ENCODE measurements at places on chromosomes 11 and 22.

GRCh38 chr11:102989379-102990047 is 34.0 kb upstream of the MMP13 start:
- DNase-seq: no peak

GRCh38 chr11:103601225-103601846 is 435.1 kb upstream of the DDI1 start:
- DNase-seq: peak; percentile 17

GRCh38 chr11:76445121-76446084 is 585 bp downstream of the EMSY start:
- DNase-seq: peak; percentile 32

GRCh38 chr11:858053-858761 is 15.6 kb downstream of the TSPAN4 start:
- no peak for DNase-seq

GRCh38 chr11:103878646-103879045 is 157.8 kb upstream of the DDI1 start:
- no peak for DNase-seq

- DNase-seq: no peak
Observed at GRCh38 chr22:29633514-29634312, 30.3 kb downstream of the NF2 start.

GRCh38 chr11:124884869-124885479 is 12.7 kb downstream of the ROBO4 start:
- no peak for DNase-seq

DNA sequence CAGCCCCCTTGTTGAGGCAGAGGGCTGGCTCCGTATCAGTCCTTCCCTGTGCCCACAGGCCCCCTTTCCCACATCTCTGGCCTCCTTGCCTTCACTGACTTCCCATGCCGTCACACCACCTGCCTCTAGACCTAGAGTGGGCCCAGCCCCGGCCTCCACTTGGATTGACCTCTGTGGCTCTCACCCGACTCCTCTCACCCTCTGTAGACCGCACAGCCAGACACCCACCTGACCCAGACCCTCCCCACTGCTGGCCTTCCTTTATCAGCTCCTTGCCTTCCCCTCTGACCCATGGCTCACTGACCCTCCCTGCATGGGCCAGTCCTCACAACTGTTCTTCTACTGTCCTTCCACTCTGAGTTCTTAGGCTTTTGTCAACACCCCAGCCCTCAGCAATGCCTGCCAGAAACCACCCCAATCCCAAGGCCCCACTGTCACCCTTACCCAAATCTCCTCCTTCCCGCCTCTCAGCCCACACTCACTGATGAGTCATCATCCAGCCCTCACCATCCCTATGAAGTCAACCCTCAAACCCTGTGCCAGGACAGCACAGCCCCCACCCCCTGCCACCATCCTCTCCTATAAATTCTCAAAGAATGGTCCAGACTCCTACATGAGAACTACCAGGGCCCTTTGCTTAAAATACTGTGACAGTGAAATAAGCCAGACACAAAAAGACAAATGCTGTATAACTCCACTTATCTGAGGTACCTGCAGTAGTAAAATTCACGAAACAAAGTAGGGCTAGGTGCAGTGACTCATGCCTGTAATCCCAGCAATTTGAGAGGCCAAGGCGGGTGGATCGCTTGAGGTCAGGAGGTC is 53.4 kb downstream of the SCGB1A1 start:
- no peak for DNase-seq

- no peak for DNase-seq
Observed at GRCh38 chr11:96288915-96289314, 54.1 kb downstream of the MAML2 start.

GRCh38 chr11:66314561-66315497 is 2.0 kb downstream of the CD248 start:
- DNase-seq: no peak

DNA sequence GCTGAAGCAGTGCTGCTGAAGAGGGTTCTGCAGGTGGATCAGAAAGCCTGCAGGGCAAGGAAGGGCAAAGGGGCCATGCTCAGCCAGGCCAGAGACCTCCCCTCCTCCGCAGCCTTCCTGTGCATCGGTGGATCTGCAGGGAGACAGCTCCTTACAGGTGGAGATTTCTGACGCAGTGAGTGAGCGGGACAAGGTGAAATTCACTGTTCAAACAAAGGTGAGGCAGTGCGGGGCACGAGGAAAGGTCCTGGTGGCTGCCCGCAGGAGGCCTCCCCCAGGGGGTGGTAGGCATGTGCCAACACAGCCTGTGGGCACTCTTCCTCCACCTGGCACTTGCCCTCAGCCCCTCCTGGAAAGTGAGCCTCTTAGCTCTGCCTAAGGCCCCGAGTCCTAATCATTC is 8.6 kb downstream of the CFL1 start:
- no peak for DNase-seq

DNA sequence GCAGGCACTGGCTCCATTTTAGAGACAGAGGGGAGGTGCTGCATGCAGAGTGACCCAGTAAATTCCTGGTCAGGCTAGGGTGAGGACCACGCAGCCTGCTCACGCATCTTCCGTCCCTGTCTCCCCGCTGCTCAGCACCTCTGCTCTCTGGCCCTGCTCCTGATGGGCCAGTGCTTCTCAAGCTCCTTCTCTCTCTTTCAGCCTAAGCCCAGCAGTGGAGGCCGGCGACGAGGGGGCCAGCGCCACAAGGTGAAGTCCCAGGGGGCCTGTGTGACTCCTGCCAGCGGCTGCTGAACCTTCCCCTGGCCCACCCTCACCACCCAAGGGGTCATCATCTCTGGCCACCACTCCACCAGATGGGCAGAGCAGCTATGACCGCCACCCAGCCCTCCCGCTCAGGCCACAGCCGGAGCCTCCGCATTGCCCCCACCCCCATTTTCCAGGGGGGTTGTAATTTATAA is 24.7 kb downstream of the GTPBP1 start:
- no peak for DNase-seq

DNA sequence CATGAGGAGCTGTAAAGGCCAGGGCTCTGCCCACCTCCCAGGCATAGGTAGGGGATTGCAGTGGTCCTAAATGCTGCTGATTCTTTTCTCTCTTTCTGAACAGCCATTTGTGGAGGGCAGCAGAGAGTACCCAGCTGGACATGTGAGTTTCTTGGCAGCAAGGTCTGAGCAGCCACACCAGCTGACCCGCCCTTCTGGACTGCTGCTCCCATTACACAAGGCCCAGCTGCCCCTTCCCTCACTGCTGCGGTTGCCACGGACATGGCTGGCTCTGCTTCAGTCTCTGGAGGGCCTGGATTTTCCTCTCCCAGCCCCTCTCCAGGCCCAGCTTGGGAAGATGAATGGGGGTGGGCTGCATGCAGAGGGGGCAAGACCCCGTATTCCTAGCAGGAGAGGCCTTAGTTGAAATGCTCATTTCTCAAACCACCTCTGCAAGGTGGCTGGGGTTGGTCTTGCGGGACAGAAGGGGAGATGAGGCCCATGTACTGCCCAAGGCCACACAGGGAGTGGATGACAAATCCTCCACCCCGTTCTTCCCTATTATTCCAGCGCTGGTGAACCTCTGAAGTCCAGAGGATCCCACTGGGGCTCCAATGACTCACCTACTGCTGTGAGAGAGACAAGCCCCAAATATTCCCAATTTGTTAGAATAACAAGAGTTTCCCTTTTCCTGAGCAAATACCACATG is 4.6 kb downstream of the LGALS12 start:
- no peak for DNase-seq
